ENCODE measurements at places on chromosomes 6 and 20. TPM values are rescaled to one million over a fixed set of nuclear protein-coding genes. Genes with fewer than 3 reads are reported as not detected.

MEI4 gene
- not detected for total RNA-seq

RBM24 gene
- not detected for total RNA-seq

DZANK1 gene
- total RNA-seq, result 12.6 TPM

SLC22A3 gene
- total RNA-seq, result 37.7 TPM

ZSCAN31 gene
- total RNA-seq, result 18.1 TPM

SLC12A5 gene
- not detected for total RNA-seq

BTN1A1 gene
- total RNA-seq, result not detected

ADGRF1 gene
- total RNA-seq, result 7.2 TPM

FRK gene
- total RNA-seq, result 4.7 TPM

MOXD1 gene
- 24.4 TPM for total RNA-seq

ARFGEF3 gene
- total RNA-seq, result 19.8 TPM
